Colonic mucosa (tissue), 4 donors: ENCODE measurements at places on chromosomes 2 and 18. TPM values are rescaled to one million over a fixed set of nuclear protein-coding genes. Genes with fewer than 3 reads are reported as not detected.

CCL20 gene
- 11.5 TPM for total RNA-seq

OTOS gene
- not detected for total RNA-seq

RAB6C gene
- not detected for total RNA-seq

SESTD1 gene
- total RNA-seq: 25.5 TPM

CNDP1 gene
- not detected for total RNA-seq

HOXD12 gene
- not detected for total RNA-seq

EPB41L3 gene
- 78.0 TPM for total RNA-seq

ANKRD30B gene
- not detected for total RNA-seq

MALL gene
- 213 TPM for total RNA-seq

VAMP5 gene
- total RNA-seq: 14.0 TPM

CTIF gene
- 16.7 TPM for total RNA-seq

HRH4 gene
- total RNA-seq: not detected

MEP1B gene
- total RNA-seq: 1.8 TPM

C2orf80 gene
- not detected for total RNA-seq

DPP10 gene
- total RNA-seq: 6.0 TPM

DQX1 gene
- total RNA-seq: 34.2 TPM

GRCh38 chr2:218887079-218887478 is 6.4 kb downstream of the WNT10A start:
- H3K4me1 ChIP-seq: no peaks in the 10 kb centered on the region
- no peak overlapping the region for H3K27ac ChIP-seq
- no peak for DNase-seq
- no peak overlapping the region for H3K4me3 ChIP-seq

DNA sequence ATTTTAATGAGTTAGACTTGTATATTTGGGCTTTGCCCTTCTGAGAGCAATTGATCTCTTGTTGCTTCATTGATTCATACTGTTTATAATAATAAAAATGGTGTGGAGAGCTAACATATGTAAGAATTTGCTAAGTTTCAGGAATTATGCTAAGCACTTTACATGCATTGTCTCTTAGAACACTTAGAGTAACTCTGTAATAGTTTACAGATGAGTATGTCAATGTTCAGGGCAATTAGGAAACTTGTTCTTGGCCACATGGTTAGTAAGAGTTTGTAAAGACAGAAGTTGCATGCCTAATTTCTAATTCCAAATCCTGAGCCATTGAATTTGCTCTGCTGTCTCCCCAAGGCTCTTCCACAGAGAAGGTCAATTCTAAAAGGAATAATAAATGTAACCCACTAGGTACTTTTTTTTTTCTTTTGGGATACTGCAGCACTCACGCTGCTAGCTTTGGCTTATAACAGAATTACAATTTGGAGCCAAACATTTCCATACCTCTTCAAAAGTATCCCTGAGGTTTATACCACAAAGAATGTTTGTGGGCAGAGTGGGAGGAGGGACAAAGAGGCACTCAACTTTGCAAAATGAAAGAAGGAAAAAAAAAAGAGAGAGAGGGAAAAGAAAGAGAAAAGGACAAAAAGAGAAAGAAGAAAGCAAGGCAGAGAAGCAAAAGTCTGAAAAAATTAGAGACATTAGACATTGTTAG is 232.4 kb downstream of the CALCRL start:
- no peaks in the 10 kb centered on the region for H3K4me1 ChIP-seq
- DNase-seq: no peak
- no peaks in the 10 kb centered on the region for H3K36me3 ChIP-seq
- no peaks in the 10 kb centered on the region for H3K27me3 ChIP-seq

GRCh38 chr2:9996321-9996720 is 44.8 kb downstream of the GRHL1 start:
- no peak overlapping the region for H3K4me3 ChIP-seq
- no peaks in the 10 kb centered on the region for H3K27me3 ChIP-seq
- H3K36me3 ChIP-seq: no peaks in the 10 kb centered on the region
- no peak overlapping the region for H3K27ac ChIP-seq
- H3K4me1 ChIP-seq: no peaks in the 10 kb centered on the region
- DNase-seq: no peak

- no peaks in the 10 kb centered on the region for H3K36me3 ChIP-seq
- H3K27me3 ChIP-seq: no peaks in the 10 kb centered on the region
- no peak overlapping the region for H3K27ac ChIP-seq
- H3K4me1 ChIP-seq: no peaks in the 10 kb centered on the region
Observed at GRCh38 chr2:25085761-25086560, 44.1 kb downstream of the EFR3B start.

- H3K4me1 ChIP-seq: no peaks in the 10 kb centered on the region
- H3K36me3 ChIP-seq: no peaks in the 10 kb centered on the region
- H3K27ac ChIP-seq: no peak overlapping the region
- no peaks in the 10 kb centered on the region for H3K27me3 ChIP-seq
Observed at GRCh38 chr2:105243961-105244360, 2.4 kb downstream of the GPR45 start.

- H3K4me3 ChIP-seq: peak overlapping the region; percentile 65
- H3K36me3 ChIP-seq: no peaks in the 10 kb centered on the region
Observed at GRCh38 chr18:9135081-9135911, 1.3 kb upstream of the ANKRD12 start.

DNA sequence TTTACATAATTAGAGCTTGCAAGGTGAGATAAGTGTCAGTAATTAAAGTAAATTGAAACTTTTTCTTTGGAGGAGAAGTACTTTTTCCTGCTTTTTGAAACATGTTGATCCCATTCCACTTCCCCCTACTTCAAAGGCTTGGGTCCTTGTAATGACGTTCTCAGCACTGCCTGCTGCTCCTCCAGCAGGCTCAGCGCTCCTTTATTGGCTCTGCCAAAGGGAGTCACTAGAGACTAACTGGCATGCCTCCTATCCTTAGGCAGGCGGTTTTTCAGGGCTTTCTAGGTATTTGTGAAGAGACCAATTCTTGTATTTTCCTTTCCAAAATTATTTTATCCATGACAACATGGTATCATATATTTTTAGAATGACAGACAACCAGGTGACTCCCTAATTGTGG is 43.9 kb upstream of the ACADL start:
- no peaks in the 10 kb centered on the region for H3K27me3 ChIP-seq
- H3K4me3 ChIP-seq: no peak overlapping the region
- H3K4me1 ChIP-seq: no peaks in the 10 kb centered on the region
- DNase-seq: no peak

GRCh38 chr18:22207021-22207758 is 37.8 kb downstream of the GATA6 start:
- no peaks in the 10 kb centered on the region for H3K4me1 ChIP-seq
- no peak overlapping the region for H3K27ac ChIP-seq
- no peaks in the 10 kb centered on the region for H3K27me3 ChIP-seq

DNA sequence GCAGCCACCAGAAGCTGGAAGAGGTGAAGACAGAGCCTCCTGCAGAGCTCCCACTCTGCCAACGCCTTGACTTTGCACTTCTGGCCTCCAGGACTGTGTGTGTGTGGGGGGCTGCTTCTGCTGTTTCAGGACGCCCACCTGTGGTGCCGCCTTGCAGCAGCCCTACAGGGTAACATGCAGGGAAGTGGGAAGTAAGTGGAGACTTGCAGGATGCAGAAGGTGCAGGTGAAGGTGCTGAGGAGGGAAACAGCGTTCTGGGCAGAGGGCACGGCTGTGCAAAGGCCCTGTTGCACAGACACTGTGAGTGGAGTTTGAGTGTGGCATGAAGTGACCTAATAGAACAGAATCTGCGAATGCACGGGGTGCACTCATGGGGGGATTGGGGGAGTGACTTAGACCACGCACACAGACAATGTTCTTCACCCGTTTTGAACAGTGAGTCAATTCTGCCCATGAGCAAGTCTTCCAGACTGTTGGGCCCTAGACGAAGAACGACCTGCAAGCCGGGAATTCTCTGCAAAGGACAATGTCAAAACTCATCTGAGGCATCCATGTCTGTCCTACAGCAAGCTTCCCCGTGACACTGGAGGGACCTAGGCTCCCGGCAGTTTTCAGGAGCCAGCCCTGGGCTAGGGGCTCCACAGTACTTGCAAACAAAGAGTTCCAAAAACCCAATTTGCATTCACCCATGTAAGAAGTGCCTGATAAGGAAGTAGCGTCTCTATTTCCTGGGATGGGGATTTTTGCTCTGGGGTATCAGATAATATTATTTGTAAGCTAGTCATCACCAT is 19.0 kb downstream of the MBP start:
- H3K4me1 ChIP-seq: peaks cover 11% of the 10 kb centered on the region
- no peak for DNase-seq
- H3K36me3 ChIP-seq: no peaks in the 10 kb centered on the region
- H3K27ac ChIP-seq: peak overlapping the region; percentile 92

DNA sequence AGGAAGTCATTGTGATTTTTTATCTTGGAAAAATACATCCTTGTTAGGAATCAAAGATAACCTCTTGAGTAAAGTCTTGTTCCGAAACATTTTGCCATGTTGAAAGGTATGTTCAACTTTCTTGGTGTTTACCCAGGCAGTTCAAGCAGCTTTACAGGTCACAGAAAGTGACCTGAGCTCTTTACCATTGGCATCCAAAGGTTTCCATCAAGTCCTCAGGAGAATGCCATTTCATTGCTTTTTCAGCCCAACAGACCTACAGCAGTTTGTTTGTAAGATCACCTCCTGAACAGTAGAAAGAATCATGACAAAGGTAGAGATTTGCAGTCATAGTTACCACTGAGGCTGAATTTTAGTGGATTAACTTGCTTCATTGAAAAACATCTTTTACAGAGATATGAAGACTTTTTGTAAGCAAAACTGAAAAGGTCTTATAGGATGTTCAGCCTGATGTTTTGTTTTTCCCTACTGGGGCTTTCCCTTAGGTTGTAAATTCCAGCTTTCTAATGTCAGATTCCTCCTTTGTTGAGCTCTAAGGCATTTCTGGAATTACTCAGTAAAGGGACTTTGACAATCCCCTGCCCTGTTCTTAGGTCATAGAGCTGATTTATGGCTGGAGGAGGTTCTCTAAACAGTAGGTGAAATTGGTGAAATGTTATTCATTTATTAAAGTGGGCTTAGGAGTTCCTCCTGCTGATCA is 236.8 kb upstream of the RBMS1 start:
- no peak overlapping the region for H3K27ac ChIP-seq
- no peak for DNase-seq
- no peaks in the 10 kb centered on the region for H3K4me1 ChIP-seq

GRCh38 chr18:42310956-42311355 is 355.9 kb downstream of the PIK3C3 start:
- DNase-seq: no peak
- no peak overlapping the region for H3K4me3 ChIP-seq
- H3K4me1 ChIP-seq: no peaks in the 10 kb centered on the region
- no peak overlapping the region for H3K27ac ChIP-seq

- H3K36me3 ChIP-seq: no peaks in the 10 kb centered on the region
- no peak overlapping the region for H3K4me3 ChIP-seq
- H3K27ac ChIP-seq: no peak overlapping the region
- no peaks in the 10 kb centered on the region for H3K4me1 ChIP-seq
- no peaks in the 10 kb centered on the region for H3K27me3 ChIP-seq
Observed at GRCh38 chr2:128978212-128978611, 659.5 kb upstream of the HS6ST1 start.

DNA sequence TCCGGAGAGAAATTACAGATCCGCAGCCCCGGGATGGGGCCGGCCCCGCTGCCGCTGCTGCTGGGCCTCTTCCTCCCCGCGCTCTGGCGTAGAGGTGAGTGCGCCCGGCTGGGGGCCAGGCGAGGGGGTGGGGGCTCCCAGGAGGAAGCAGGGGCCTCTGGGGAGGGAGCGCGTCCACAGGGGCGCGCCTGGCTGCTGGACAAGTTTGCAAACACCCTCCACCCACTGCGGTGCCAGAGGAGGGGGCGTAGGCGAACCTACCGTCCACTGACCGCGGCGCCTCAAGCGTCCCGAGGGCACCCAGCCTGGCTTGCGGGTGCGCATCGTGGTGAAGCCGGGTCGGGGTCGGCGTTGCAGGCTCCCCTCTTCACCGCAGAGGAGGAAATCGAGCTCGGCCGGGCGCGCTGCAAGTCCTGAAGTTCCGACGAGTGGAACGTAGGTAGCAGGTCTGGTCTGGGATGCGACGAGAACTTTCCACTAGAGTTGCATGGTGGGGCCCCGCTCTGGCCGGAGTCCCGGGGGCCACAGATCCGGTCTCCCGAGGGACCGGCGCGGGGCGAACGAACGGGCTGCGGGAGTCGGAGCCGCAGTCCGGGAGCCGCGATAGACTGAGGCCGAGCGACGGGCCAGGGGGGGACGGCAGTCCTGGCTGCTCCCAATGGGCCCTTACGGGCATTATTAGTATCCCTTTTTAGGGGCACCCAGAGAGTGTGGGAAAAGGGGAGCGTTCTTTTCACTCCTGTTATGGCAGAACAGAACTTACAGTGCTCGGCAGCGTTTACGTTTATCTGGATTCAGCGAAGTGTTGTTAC is 502 bp downstream of the MERTK start:
- no peaks in the 10 kb centered on the region for H3K36me3 ChIP-seq
- peaks cover 5% of the 10 kb centered on the region for H3K4me1 ChIP-seq
- peak overlapping the region; percentile 35 for H3K27ac ChIP-seq

DNA sequence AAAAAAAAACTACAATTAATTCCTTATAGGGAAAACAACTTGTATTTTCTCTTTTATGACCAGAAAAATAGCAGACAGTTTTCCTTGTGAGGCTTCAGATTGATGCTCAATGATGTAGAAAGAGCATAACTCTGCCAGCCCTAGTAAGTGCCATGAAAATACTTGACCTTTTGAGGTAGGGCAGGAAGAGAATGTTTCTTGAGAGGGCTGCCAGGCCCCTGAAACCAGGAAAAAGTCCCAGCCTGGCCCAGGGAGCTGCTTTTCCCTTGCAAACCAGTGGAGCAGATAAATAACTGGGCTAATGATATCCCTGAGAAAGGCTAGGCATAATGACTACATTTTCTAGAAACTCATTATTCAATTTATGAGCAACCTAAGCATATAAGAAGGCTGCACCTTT is 126.8 kb downstream of the SLC8A1 start:
- no peak overlapping the region for H3K27ac ChIP-seq
- no peak for DNase-seq
- H3K4me1 ChIP-seq: no peaks in the 10 kb centered on the region
- H3K36me3 ChIP-seq: no peaks in the 10 kb centered on the region

DNA sequence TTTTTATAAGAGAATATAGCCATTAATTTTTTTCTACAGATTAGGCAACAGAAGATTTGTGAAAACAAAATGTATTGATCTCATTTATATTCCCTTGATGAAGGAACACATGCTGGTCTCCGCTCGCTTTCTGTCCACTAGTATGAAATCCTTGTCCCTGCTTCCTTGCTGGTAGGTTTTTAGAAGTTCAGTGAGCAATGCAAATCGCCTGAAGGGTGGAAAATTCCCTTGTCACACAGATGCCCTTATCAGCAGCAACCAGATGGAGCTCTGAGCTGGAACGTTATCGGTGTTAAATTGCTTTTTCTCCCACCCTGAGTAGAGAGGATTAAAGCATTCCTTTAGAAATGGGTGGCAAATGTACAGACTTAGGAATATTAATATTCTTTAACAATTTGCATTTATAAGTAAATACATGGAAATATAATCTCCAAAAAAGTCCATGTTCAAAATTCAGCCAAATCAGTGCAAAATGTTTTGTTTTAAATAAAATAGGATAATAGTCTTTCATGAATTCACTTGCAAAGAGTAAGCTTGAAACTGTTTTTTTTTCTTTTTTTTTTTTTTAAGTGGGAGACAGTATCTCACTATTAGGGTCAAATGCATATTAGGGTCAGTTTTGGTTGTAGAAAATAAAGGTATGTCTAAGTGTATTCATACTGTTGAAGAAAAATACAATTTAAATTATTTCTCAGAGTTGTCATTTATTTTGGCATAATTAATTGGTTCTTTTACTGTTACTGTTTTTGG is 164.0 kb upstream of the MYO3B start:
- no peaks in the 10 kb centered on the region for H3K4me1 ChIP-seq
- no peak for DNase-seq
- H3K27me3 ChIP-seq: no peaks in the 10 kb centered on the region
- H3K36me3 ChIP-seq: no peaks in the 10 kb centered on the region

GRCh38 chr2:240244543-240244942 is 104.1 kb upstream of the OTOS start:
- no peak overlapping the region for H3K27ac ChIP-seq
- peak; percentile 10 for DNase-seq
- no peaks in the 10 kb centered on the region for H3K27me3 ChIP-seq
- no peaks in the 10 kb centered on the region for H3K4me1 ChIP-seq
